Thymus (tissue), 14 donors: ENCODE measurements at places on chromosomes 5 and 9. TPM values are rescaled to one million over a fixed set of nuclear protein-coding genes. Genes with fewer than 3 reads are reported as not detected.

The ZNF484 gene
- 9.0 TPM for total RNA-seq

The SERF1A gene
- total RNA-seq, result 1.7 TPM

The TIGD6 gene
- 3.5 TPM for total RNA-seq

The LRRC70 gene
- total RNA-seq, result 4.1 TPM

The SPINK13 gene
- not detected for total RNA-seq

The ANKRD33B gene
- total RNA-seq, result 6.8 TPM

The MYO10 gene
- total RNA-seq, result 4.3 TPM

The ZNF608 gene
- total RNA-seq, result 9.3 TPM

The TNFSF15 gene
- total RNA-seq, result 1.5 TPM

- no peak for DNase-seq
These were observed 370.2 kb upstream of the C9orf72 start for GRCh38 chr9:27943501-27943900.

GRCh38 chr5:57824623-57825022 lies 342.0 kb upstream of the ACTBL2 start:
- no peak for DNase-seq

- no peak for DNase-seq
These were observed 2.1 kb upstream of the INPP5E start for GRCh38 chr9:136441681-136442245.

DNA sequence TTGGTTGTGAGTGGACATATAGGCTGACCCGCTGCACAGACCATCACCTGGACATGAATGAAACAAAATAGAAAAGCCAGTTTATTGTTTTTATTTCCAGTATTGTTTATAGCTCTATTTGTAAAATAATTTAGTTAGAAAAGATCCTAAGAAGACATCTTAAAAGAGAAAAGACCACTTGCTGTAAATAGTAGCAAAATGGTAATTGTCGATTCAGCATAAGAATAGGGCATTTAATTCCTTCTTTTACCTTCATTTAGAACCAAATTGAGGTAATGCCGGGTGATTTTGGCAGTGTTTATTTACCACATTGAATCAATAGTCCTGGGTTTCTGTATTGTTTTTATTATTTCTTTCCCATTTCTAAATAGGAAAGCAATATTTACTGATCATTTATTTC lies 7.4 kb downstream of the TARS1 start:
- no peak for DNase-seq

- DNase-seq, result no peak
These were observed 8.6 kb downstream of the TMEM252 start for GRCh38 chr9:68532131-68532530.

DNA sequence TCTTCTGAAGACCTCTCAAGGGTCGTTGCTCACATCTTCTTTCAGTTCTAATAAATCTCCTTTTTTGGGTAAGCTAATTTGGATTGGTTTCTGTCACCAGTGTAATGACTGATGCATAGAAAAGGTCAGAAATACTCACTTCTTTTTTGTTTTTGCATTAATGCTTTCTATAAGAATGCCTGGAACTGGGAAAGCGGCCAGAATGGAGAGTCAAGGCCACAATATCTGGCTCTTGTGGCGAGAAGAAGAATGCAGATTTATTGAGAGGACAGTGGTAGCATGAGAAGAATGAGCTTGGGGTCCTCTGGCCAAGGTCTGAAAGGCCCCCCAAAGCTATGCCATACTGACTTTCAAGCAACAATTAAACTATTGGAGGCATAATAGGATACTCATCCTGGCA lies 88.0 kb upstream of the SLC12A2 start:
- DNase-seq, result no peak

DNA sequence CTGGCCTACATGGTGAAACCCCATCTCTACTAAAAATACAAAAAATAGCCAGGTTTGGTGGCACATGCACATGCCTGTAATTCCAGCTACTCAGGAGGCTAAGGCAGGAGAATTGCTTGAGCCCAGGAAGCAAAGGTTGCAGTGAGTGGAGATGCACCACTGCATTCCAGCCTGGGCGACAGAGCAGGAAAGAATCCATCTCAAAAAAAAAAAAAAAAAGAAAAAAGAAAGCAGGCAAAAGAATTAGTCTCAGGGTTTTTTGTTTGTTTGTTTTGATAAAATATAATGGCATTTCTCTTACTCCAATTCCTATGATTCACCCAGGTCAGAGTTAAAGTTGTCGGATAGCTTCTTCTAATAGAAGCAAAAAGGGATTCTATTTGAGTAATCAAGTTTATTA lies 67.0 kb upstream of the ATG10 start:
- no peak for DNase-seq

GRCh38 chr5:159038907-159039306 lies 60.8 kb downstream of the EBF1 start:
- DNase-seq, result no peak

GRCh38 chr5:93280518-93280917 lies 300.5 kb downstream of the NR2F1-AS1 start:
- DNase-seq, result no peak

DNA sequence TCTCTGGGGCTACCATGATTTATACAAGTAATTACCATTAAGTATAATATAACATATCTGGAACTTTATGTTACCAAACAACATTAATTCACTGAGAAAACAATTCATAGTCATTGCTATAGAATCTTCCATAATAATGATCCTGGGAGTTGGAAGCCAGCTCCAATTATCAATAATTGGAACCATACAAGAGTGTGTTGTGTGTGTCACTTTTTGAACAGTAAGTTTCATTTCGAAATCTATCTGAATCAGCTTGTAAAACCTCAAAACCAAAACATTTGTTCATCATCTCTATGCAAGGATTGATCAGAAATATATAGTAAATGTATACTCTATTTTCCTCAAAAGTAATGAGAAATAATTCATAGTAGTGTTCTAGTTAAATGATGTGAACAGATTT lies 348.1 kb downstream of the ARL15 start:
- DNase-seq, result no peak

- no peak for DNase-seq
These were observed 43.4 kb downstream of the NFIB start for GRCh38 chr9:14270358-14271092.

GRCh38 chr9:14415947-14416346 lies 102.0 kb upstream of the NFIB start:
- DNase-seq, result no peak
